ENCODE measurements at places on chromosomes 5 and 9.

DNA sequence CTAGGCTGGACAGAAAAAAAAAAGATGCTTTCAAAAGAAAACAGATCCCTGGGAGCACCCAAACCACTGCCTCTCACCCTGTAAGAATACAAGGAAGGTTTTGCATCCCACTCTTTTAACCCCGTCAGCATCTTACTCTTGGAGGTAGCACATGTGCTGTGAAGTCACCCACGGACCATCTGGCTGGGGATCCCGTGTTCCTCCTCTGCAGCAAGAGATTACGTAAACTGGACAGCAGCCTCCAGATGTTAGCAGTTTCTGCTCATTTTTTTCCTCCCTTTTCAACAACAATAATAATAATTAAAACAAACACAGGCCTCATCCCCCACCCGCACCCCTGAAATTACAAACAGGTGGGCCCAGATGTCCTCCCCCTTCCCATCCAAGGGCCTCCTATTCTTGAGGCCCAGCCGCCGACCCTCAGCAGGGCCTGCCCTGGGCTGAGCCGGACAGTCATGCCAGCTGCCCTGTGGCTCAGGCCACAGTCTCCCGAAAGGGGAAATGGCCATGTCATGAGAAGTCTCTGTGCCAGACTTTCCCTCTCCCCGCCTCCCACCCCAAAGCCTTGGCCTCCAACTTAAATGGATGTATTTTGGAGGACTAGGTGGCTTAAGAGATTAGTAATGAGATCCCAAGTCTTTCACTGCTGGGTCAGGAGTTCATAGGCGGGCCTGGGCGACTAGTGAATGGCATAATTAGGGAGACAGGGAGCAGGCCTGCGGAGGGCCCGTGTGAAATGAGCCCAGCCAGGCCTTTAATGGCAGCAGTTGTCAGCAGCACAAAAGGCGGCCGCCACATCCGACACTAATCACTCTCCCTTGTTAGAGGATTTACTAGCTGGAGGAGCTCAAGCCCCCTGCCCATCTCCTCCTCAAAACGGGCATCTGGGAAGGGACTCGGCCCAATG, 165.1 kb downstream of the PAPPA start:
- DNase-seq = peak; percentile 73

- DNase-seq = no peak
Observed at GRCh38 chr5:14851597-14851996, 20.0 kb downstream of the ANKH start.

DNA sequence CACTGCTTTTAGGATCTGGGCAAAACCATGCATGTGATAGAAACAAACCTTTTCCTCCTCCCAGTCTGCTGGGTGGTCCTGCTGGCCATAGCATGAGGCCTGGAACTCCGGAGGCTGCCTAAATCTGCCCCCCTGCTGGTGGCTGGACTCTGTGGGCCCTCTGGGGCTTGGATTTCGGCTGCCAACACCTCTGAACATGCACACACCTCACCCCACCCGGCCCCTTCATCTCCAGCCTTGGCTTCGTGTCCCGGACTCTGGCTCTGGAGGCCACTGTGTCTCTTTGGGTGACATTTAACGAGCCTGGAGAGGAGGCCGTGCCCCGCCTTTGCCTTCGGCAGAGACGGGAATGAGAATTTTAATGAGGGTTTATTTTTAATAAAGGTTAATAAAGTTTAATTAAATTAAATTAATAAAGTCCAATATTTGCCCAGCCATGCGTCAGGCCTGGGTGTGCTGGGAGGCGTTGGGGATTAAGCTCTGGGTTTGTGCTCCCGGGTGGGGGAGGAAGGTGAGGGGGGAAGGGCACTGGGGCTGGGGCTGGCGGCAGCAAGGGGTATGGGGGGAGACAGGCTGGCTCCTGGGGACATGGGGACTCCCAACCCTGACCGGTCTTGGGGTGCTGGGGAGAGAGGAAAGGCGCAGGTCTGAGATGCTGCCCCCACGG, 251.8 kb downstream of the PBX3 start:
- DNase-seq = no peak

GRCh38 chr5:14668181-14668591, 3.7 kb downstream of the OTULIN start:
- DNase-seq = no peak

DNA sequence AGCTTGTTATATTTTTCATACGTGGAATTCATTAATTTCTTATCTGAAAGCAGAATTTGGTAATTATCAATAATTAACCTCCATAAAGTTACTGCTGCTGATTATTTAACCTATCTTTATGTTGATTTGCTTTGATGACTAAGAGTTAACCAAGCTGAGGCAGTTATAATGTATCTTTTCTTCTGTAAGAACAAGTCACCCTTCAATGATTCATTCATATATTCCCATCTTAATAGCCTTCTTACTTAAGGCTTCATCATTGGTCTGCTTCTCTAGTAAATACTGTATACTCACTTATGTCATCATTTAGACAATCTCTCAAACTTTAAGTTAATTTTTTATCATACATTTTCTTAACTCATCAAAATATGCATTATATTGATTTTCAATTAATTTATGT, 592.2 kb downstream of the ANXA1 start:
- no peak for DNase-seq

DNA sequence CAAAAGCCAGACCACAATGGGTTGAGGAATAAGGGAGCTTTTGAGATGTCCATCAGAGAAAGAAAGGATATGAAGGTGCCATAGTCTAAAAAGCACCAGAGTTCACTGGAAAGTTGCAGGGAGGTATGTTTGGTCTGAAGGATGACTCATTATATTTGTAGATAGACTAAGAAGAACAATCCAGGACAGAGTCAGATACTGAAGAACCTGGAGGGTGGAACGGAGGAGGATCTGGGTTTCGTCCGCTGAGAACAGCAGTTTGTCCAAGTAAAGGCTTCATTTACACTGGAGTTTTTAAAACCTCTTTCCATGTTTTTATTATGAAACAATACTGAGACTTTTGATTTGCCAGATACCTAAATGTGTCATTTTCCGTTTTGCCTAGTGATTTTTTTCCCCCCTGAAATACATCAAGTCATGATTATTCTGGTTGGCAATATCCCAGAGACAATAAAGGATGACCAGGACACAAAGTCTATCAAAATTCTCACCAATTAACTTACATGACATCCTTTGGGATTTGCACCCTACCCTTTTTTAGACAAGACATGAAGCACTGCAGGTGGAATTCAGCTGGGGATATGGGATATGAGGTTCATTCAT, 219.9 kb downstream of the MLLT3 start:
- DNase-seq = no peak

- DNase-seq = no peak
Observed at GRCh38 chr5:126947146-126948010, 83.0 kb downstream of the MARCHF3 start.

- no peak for DNase-seq
Observed at GRCh38 chr9:36609306-36609705, 36.6 kb downstream of the MELK start.
